ENCODE measurements at places on chromosomes 4 and X.

GRCh38 chr4:173264684-173265185 lies 69.4 kb downstream of the HMGB2 start:
- DNase-seq, result no peak

- no peak for DNase-seq
Observed at GRCh38 chr4:26226629-26227376, 94.0 kb upstream of the RBPJ start.

DNA sequence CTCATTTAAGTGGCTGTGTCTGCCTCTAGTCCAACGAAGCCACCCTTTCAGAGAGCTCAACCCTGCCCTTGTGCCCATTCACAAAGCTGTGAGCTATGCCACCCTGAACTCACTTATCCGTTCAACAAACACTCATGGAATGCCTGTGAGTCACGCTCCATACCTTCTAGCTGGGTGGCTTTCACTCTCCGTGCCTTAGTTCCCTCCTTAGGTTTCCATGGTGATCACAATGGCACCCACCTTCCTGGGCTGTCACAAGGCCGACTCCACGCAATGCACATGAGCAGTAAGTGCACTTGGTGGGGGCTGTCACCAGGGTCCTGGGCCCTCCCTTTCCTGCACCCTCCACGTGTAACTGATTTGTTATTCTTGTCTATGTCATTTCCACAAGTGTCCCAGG lies 37.2 kb upstream of the PPP2R2C start:
- no peak for DNase-seq

DNA sequence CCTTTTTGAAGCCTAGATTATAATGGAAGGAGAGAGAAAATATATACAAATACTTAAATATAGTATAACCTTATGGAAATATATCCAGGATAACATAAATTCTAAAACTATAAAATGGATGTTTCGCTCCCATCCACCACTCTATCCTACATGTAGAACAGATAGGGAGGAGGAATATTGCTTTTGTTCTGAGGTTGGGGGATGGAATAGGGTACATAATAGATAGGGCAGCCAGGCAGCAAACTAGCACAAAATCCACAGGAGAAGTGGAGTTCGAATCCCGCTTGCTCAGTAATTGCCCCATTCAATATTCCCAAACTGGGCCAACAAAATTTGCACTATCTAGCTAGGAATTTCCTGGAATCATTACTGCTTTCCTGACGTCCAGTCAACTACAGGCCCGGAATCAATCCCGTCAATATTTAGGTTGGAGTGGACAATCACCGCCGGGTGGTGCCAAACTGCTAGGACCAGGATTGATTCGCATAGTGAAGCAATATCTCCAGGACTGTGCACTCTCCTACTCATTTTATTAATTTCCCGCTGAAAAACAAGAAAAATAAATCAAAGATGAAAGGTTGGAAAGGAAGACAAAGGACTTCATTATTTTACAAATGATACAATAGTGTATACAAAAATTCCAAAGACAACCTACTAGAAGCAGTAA lies 40.4 kb upstream of the PAPSS1 start:
- no peak for DNase-seq

DNA sequence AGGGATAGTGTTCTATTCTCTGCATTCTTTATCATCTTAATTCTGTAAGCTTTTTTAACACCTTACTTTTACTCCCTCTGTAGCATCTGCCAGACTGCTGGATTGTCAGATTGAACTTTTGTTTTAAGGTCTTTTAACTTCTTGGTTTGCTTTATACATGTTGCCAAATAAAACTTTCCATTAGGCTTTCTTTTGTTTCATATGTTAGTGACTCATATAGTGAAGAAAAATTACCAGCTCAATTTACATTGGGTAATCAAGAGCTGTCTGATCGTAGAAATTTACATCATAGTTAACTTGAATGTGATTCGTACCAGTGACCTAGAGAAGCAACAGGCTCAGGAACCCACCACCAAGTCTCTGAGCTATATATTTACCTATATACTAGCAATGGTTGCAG lies 28.5 kb upstream of the KLHL4 start:
- DNase-seq, result no peak

DNA sequence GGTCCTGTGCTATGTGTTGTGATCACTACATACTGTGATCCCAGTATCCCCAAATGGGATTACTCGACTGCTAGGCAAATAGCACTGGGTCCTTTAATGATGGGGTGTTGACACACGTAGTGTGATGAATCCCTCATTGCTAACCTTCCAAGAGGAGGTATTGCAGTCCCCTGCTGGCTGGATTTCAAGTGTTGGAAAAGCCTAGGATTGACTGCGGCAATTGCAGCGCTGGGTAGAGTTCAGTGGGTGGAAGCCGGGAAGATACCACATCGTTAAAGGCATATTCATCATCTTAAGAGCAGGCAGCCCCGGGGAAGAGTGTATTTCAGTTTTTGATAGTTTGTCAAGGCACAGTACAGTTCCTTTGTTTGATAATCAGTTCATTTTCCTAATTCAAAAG lies 159.9 kb downstream of the TRIML1 start:
- DNase-seq, result no peak

DNA sequence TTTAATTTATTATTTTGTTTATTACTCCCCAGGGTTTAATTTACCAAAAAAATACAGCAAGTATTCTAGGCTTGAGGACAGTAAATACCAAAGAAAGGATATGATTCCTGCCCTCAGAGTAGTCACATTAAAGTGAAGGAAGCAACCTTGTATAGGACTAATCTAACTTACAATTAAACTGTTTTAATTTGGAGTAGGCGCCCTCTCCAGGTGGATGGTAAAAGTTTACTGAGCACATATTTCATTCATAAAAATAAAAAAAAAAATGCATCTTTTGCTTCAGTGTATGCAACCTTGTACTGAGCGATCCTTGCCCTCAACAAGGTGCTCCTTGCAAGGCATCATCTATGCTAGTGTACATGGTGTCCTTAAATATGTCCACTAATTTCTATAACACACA lies 72.0 kb upstream of the MAGEB16 start:
- no peak for DNase-seq

GRCh38 chr4:89305712-89306437 lies 1.7 kb downstream of the GPRIN3 start:
- no peak for DNase-seq

- no peak for DNase-seq
Observed at GRCh38 chr4:168291242-168291641, 27.3 kb downstream of the DDX60 start.

DNA sequence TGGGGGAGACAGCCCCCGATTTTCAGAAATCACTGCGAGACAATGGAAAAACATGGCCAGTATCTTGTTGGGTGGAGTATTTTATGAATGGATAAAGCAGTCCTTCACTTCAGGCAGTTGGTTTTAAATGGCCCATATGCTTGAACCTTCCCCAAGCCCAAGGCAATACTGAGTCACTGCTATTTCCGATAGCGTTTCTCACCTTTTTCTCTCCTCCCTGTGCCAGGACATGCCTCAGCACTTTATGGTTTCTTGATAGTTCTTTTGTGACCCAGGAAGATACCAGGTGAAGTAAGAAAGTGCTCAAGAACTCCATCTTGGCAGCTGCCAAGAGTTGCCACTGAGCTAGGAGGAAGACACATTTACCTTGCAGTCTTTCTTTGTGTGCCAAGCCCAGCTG lies 26.8 kb upstream of the ESX1 start:
- DNase-seq, result no peak

- no peak for DNase-seq
Observed at GRCh38 chrX:146243041-146243440, 425.4 kb downstream of the SLITRK2 start.

- no peak for DNase-seq
Observed at GRCh38 chrX:152735860-152736511, 2.4 kb downstream of the MAGEA12 start.

DNA sequence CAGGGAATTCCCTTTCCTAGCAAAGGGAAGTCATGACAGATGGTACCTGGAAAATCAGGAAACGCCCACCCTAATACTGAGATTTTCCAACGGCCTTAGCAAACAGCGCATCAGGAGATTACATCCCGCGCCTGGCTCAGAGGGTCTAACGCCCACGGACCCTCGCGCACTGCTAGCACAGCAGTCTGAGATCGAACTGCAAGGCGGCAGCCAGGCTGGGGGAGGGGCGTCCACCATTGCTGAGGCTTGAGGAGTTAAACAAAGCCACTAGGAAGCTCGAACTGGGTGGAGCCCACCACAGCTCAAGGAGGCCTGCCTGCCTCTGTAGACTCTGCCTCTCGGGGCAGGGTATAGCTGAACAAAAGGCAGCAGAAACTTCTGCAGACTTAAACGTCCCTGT lies 507.7 kb downstream of the ZIC3 start:
- no peak for DNase-seq

GRCh38 chr4:139786494-139787354 lies 121.1 kb downstream of the MGST2 start:
- no peak for DNase-seq

Measured in globus pallidus (tissue), 1 donor.